Stimulated activated CD8-positive, alpha-beta memory T cell treated with anti-CD3 and anti-CD28 coated beads, Interleukin-4, amount 100 ng/mL, for 48 hours (primary cell): ENCODE measurements at places on chromosomes 1 and 21.

DNA sequence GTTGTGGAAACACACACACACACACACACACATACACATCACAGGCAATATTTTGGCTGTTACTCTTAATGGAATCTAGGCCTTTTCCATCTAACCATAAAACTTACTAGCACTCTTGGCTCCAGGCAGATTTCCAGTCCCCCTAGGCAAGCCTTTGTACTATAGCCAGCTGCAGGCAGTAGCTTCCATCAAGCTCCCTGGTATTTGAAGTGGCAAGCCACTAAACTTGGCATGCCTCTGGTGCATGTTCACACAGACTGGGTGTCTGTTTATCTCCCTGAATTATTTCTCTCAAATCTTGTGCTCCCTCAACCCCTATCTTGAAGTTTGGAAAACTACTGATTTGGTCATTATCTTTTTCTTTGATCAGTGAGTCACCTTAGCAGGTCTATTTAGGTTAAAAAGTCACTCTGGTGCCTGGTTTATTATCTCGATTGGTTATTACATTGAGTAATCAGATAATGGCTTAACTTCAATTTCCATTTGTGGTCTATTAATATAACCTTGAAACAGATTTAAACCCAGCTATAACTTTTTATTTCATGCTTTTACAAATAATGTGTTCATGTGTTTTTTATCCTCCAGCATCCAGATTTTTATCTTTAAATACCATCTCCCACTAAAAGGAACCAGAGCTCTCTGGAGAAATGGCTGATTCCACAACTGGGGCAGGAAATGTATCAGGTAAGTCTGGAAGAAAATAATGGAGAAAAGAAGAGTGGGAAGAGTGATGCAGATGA is 2.7 kb upstream of the RBM15 start:
- no peak for DNase-seq

GRCh38 chr1:102834688-102835320 is 273.5 kb downstream of the COL11A1 start:
- no peak for DNase-seq

- DNase-seq: no peak
These were observed 199.6 kb downstream of the TRABD2B start for GRCh38 chr1:47797575-47797974.

DNA sequence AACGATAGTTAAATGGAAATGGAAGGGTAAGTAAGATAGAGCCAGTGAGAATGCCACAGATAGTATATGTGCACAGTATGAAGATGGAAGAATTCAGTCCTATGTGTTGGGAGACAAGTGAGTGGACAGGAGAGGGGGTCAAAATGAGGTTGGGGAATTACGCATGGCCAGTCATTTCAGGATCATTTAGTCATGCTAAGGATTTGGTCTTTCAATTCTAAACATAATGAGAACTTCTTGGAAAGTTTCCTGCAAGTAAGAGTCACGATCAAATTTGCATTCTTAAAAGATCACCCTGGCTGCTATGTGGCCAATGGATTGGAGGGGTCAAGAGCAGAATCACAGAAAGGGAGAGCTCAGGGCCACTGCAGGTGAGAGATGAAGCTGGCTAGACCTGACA is 64.0 kb upstream of the KCNK2 start:
- no peak for DNase-seq

GRCh38 chr1:165512816-165513215 is 31.0 kb upstream of the LRRC52 start:
- DNase-seq: no peak
